ENCODE measurements at places on chromosomes 16 and 17. TPM values are rescaled to one million over a fixed set of nuclear protein-coding genes. Genes with fewer than 3 reads are reported as not detected.

Gene ACSM5
- 1.7 TPM for total RNA-seq

Gene KRTAP9-8
- total RNA-seq = not detected

Gene GDPD3
- total RNA-seq = 4.8 TPM

Gene SLC2A4
- total RNA-seq = 1.9 TPM

Gene CD68
- 44.6 TPM for total RNA-seq

Gene CMIP
- 59.4 TPM for total RNA-seq

Gene SLC5A11
- not detected for total RNA-seq

Gene RAMP2
- 25.2 TPM for total RNA-seq

Gene ERN1
- 6.3 TPM for total RNA-seq

Gene LLGL2
- total RNA-seq = 9.9 TPM

Gene MYL11
- 3.4 TPM for total RNA-seq

Gene TUBB3
- 607 TPM for total RNA-seq

Gene STH
- total RNA-seq = 3.1 TPM

Gene KLHL10
- total RNA-seq = 0.30 TPM

Gene MYCBPAP
- 3.4 TPM for total RNA-seq

Gene MILR1
- total RNA-seq = 8.8 TPM

Gene HOXB4
- 6.0 TPM for total RNA-seq

Gene KRT27
- total RNA-seq = not detected

Gene CACNA1H
- 7.8 TPM for total RNA-seq

Gene SEC14L5
- total RNA-seq = 4.5 TPM

Gene MMP2
- total RNA-seq = 139 TPM

Gene CSHL1
- total RNA-seq = not detected

Gene TP53TG3C
- total RNA-seq = not detected

Gene CCL17
- not detected for total RNA-seq

Gene SAMD14
- 13.2 TPM for total RNA-seq

Gene ARL4D
- total RNA-seq = 29.3 TPM

Gene ITGAL
- total RNA-seq = 1.2 TPM

Gene DHRS7C
- total RNA-seq = not detected

Gene TSC2
- total RNA-seq = 39.6 TPM

Gene GSE1
- total RNA-seq = 23.1 TPM

Gene PIK3R6
- 0.94 TPM for total RNA-seq

Gene VPS35
- 111 TPM for total RNA-seq

Gene KRTAP1-1
- total RNA-seq = not detected

Gene STAC2
- 0.83 TPM for total RNA-seq

Gene SGCA
- total RNA-seq = 0.99 TPM

Gene NPTX1
- total RNA-seq = 6.7 TPM

Gene GH1
- total RNA-seq = 5.5 TPM

Gene UBE2G1
- total RNA-seq = 47.7 TPM

Gene KREMEN2
- total RNA-seq = 0.20 TPM

Gene SOST
- total RNA-seq = 0.17 TPM

Gene INPP5K
- 30.2 TPM for total RNA-seq

Data from spinal cord (tissue), 10 donors.